Neuronal stem cell (in vitro differentiated cells): ENCODE measurements at places on chromosomes 4 and X.

- H3K4me3 ChIP-seq = no peak overlapping the region
- H3K4me1 ChIP-seq = no peaks in the 10 kb centered on the region
- no peak overlapping the region for H3K27ac ChIP-seq
- no peaks in the 10 kb centered on the region for H3K36me3 ChIP-seq
- no peak for DNase-seq
Observed at GRCh38 chrX:69389101-69389501, 115.0 kb upstream of the NALF2 start.

GRCh38 chr4:186557061-186557460, 1.7 kb upstream of the MTNR1A start:
- no peak overlapping the region for H3K27ac ChIP-seq
- no peak overlapping the region for H3K4me3 ChIP-seq
- no peaks in the 10 kb centered on the region for H3K27me3 ChIP-seq

DNA sequence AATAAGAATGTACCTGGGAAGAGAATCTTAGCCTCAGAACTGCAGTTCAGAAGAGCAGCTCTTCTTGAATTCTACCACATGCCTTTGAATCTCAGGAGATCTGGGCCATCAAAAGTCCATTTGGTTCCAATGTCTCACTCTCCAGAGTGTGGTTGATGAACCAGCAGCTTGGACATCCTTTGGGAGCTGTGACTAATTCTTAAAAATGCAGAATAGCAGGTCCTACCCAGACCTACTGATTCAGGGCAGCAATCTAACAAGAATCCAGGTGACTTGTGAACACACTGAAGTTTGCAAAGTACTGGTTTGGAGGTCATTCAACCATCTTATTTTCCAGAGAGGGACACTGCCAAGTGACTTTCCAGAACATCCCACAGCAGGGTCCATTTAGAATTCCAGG, 244.7 kb downstream of the PACRGL start:
- H3K36me3 ChIP-seq = no peaks in the 10 kb centered on the region
- H3K4me1 ChIP-seq = no peaks in the 10 kb centered on the region
- no peak for DNase-seq
- no peak overlapping the region for H3K4me3 ChIP-seq
- H3K27me3 ChIP-seq = no peaks in the 10 kb centered on the region
- no peak overlapping the region for H3K27ac ChIP-seq

DNA sequence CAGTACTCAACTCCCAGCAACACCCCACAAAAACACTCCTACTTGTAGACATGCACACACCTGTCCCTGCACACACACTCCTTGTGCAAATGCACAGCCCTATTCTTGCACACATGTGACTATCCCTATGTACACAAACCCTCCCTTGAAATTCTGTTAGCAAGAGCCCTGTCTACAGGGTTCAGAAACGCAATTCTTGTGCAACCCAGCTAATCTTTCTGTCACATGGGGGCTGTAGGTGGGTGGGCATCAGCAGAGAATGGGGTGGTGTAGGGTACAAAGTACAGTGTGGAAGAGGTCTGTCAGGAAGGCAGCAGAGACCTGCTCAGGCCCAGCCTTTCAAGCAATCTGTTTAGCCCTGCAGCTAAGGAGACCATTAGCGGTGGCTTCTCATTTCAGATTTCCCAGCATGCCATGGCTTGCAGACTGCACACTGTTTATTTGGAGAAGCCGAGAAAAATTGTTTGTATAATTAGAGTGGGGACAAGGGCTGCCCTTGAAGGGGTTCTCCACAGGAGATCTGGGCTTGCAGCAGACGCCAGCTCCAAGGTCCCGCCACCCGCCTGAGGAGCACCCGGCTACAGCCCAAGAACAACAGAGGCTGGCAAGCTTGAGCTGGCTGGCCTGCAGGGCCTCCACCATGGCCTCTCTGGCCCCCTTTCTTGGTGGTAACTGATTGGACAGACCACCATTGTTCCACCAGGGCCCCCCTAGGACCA, 144.0 kb upstream of the PJA1 start:
- H3K36me3 ChIP-seq = no peaks in the 10 kb centered on the region
- H3K27ac ChIP-seq = no peak overlapping the region
- DNase-seq = no peak
- H3K27me3 ChIP-seq = no peaks in the 10 kb centered on the region
- H3K4me1 ChIP-seq = peaks cover 18% of the 10 kb centered on the region

DNA sequence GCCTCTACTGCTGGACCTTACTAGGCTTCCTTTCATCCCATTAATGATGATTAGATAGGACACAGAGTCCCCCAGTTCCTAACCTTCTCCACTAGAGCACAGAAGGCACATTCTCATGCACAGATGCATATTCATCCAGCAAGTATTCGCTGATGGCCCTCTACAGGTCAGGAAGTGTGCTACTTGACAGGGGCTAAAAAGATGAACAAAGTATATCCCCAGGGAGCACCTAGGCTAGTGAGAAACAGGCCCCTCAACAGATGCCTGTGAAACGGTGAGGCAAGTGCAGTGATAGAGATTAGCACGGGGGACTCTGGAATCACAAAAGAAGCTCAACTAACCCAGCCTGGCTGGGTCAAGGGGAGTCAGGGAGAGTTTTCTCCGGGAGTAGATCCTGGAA, 95.8 kb downstream of the MGST2 start:
- no peak for DNase-seq
- no peaks in the 10 kb centered on the region for H3K36me3 ChIP-seq
- H3K27ac ChIP-seq = no peak overlapping the region
- no peaks in the 10 kb centered on the region for H3K27me3 ChIP-seq
- no peak overlapping the region for H3K4me3 ChIP-seq

DNA sequence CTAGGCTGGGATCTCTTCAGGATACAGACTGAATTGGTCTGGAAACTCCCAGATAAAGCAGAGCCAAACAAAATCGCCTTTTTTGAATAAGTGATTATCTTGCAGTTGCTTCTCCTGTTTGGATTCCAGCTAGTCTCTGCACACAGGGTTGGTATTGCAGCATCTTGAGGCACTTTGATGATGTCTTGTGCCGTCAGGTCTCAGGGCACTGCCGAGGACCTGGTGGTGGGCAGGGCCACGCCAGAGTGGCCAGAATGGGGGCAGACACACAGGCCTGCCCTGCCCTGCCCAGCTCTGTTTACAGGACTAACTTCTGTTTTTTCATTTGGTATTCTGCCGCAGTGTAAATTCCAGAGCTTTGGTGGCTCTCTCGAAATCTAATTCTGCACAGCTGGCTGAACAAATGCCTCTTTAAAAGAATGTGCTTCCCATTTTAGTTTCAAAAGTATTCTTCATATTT, 276.1 kb downstream of the NR3C2 start:
- H3K27ac ChIP-seq = no peak overlapping the region
- H3K36me3 ChIP-seq = no peaks in the 10 kb centered on the region
- no peak overlapping the region for H3K4me3 ChIP-seq
- no peak for DNase-seq
- no peaks in the 10 kb centered on the region for H3K27me3 ChIP-seq

- H3K4me1 ChIP-seq = no peaks in the 10 kb centered on the region
- H3K4me3 ChIP-seq = no peak overlapping the region
- H3K27me3 ChIP-seq = no peaks in the 10 kb centered on the region
- no peak for DNase-seq
- H3K27ac ChIP-seq = no peak overlapping the region
Observed at GRCh38 chrX:20388594-20388993, 121.9 kb upstream of the RPS6KA3 start.

GRCh38 chr4:97953171-97953941, 189.9 kb downstream of the STPG2 start:
- H3K27me3 ChIP-seq = no peaks in the 10 kb centered on the region
- no peaks in the 10 kb centered on the region for H3K36me3 ChIP-seq
- H3K4me3 ChIP-seq = no peak overlapping the region
- H3K4me1 ChIP-seq = no peaks in the 10 kb centered on the region
- H3K27ac ChIP-seq = no peak overlapping the region

- peaks cover 73% of the 10 kb centered on the region for H3K36me3 ChIP-seq
- no peak for DNase-seq
- no peak overlapping the region for H3K27ac ChIP-seq
- peaks cover 30% of the 10 kb centered on the region for H3K4me1 ChIP-seq
Observed at GRCh38 chr4:119517361-119518229, 111.0 kb downstream of the PDE5A start.

GRCh38 chrX:20060961-20061748, 55.6 kb downstream of the MAP7D2 start:
- H3K4me1 ChIP-seq = no peaks in the 10 kb centered on the region
- H3K27me3 ChIP-seq = peaks cover 18% of the 10 kb centered on the region
- H3K27ac ChIP-seq = no peak overlapping the region

DNA sequence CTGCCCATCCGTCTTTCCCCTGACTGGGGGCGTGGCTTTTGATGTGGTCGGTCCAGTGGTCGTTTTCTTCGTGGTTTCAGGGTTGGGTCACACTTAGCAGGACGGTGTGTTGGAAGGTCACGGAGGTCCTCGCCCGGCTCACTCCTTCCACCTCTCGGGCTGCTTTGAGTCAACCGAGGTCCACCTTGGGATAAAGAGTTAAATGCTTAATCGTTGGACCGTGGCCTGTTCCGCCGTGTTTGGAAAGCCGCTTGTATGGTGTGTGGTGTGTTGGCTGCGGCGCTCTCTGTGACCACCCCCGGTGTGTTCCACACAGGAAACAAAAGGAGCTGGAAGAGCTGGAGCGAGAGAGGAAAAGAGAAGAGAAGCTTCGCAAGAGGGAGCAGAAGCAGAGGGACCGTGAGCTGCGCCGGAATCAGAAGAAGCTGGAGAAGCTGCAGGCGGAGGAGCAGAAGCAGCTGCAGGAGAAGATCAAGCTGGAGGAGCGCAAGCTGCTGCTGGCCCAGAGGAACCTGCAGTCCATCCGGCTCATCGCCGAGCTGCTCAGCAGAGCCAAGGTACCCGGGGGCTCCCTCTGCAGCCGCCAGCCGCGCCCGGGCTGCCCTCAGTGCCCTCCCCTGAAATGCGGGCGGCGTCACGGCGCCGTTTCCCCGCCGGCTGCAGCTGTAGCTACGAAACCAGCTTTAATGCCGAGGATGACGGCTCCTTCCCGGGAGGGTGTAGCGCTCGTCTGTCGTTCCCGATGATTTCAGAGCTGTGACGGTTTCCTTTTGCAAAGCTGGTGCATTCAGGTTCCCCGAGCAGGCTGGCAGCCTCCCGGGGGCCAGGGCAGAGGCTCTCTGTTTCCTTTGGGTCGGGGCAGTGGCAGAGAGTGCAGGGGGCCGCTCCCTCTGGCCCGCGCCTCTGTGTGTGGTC, 7.7 kb downstream of the AKAP17A start:
- no peak overlapping the region for H3K27ac ChIP-seq
- DNase-seq = no peak
- no peaks in the 10 kb centered on the region for H3K4me1 ChIP-seq

GRCh38 chr4:42703813-42704212, 46.9 kb upstream of the ATP8A1 start:
- no peaks in the 10 kb centered on the region for H3K36me3 ChIP-seq
- DNase-seq = no peak
- no peak overlapping the region for H3K4me3 ChIP-seq
- no peaks in the 10 kb centered on the region for H3K27me3 ChIP-seq
- H3K4me1 ChIP-seq = no peaks in the 10 kb centered on the region
- no peak overlapping the region for H3K27ac ChIP-seq

DNA sequence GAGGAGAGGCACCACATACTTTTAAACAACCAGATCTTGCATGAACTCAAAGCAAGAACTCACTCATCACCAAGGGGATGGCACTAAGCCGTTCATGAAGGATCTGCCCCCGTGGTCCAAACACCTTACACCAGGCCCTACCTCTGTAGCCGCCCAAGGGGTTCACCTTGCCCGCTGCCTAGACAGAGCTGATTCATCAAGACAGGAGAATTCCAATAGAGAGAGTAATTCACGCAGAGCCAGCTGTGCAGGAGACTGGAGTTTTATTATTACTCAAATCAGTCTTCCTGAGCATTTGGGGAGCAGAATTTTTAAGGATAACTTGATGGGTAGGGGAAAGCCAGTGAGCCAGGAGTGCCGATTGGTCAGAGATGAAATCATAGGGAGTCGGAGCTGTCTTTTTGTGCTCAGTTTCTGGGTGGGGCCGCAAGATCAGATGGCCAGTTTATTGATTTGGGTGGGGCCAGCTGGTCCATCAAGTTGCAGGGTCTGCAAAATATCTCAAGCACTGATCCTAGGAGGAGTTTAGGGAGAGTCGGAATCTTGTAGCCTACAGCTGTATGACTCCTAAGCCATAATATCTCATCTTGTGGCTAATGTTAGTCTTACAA, 364.7 kb downstream of the PCDH7 start:
- no peaks in the 10 kb centered on the region for H3K36me3 ChIP-seq
- DNase-seq = no peak
- no peak overlapping the region for H3K4me3 ChIP-seq
- H3K4me1 ChIP-seq = peaks cover 2% of the 10 kb centered on the region
- no peaks in the 10 kb centered on the region for H3K27me3 ChIP-seq
- H3K27ac ChIP-seq = no peak overlapping the region

DNA sequence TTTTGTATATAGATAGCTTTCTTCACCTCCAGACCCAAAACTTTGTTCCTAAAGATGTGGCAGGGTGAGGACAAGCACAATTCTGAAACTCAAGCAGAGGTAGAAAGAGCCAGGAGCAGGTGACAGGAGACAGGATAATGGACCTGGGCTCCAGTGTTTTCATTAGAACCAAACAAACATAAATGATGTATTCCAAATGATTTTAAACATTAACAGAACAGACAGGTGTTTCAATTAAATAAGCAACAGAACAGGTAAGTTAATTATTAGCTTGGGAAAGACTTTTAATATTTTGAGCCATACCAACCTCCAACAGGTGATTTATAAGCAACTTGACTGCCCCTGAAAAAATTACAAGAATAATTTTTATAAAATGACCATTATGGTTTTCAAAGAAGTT, 459.4 kb upstream of the LCORL start:
- no peak overlapping the region for H3K4me3 ChIP-seq
- H3K36me3 ChIP-seq = no peaks in the 10 kb centered on the region
- DNase-seq = no peak

- peaks cover 18% of the 10 kb centered on the region for H3K4me1 ChIP-seq
- no peak for DNase-seq
- no peak overlapping the region for H3K4me3 ChIP-seq
- no peaks in the 10 kb centered on the region for H3K36me3 ChIP-seq
- H3K27me3 ChIP-seq = no peaks in the 10 kb centered on the region
- H3K27ac ChIP-seq = no peak overlapping the region
Observed at GRCh38 chr4:181200076-181200475, 1043.1 kb upstream of the TENM3 start.

- no peaks in the 10 kb centered on the region for H3K27me3 ChIP-seq
- DNase-seq = no peak
- no peak overlapping the region for H3K27ac ChIP-seq
- no peaks in the 10 kb centered on the region for H3K4me1 ChIP-seq
- no peaks in the 10 kb centered on the region for H3K36me3 ChIP-seq
Observed at GRCh38 chr4:174707902-174708301, 121.1 kb downstream of the GLRA3 start.

- no peaks in the 10 kb centered on the region for H3K4me1 ChIP-seq
- H3K27ac ChIP-seq = no peak overlapping the region
- DNase-seq = no peak
- no peaks in the 10 kb centered on the region for H3K36me3 ChIP-seq
- H3K27me3 ChIP-seq = no peaks in the 10 kb centered on the region
Observed at GRCh38 chrX:130652824-130653578, 250.0 kb downstream of the ENOX2 start.

- DNase-seq = no peak
- H3K27ac ChIP-seq = no peak overlapping the region
Observed at GRCh38 chrX:42090395-42090794, 167.0 kb upstream of the CASK start.
